ENCODE measurements at places on chromosomes 12 and 14.

DNA sequence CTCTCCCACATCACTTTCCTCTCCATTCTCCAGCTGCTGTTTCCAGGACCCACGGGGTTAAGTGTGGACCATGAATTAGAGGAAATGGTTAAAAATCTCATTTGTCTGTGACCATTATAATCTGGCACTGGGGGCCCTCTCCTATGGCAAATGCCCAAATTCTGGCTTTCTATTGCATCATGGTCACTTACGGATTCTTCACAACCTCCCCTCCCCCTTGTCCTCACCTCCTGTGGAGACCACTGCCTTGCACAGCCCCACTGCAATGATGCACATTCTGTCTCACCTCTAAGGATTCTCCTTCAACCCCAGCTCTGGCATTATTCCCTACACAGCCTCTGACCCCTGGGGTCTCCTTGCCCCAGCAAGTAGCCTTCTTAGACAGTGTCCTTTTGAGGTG is 18.9 kb downstream of the BCAT1 start:
- no peak for DNase-seq

- DNase-seq: no peak
Observed at GRCh38 chr14:26332966-26333365, 264.9 kb downstream of the NOVA1 start.

DNA sequence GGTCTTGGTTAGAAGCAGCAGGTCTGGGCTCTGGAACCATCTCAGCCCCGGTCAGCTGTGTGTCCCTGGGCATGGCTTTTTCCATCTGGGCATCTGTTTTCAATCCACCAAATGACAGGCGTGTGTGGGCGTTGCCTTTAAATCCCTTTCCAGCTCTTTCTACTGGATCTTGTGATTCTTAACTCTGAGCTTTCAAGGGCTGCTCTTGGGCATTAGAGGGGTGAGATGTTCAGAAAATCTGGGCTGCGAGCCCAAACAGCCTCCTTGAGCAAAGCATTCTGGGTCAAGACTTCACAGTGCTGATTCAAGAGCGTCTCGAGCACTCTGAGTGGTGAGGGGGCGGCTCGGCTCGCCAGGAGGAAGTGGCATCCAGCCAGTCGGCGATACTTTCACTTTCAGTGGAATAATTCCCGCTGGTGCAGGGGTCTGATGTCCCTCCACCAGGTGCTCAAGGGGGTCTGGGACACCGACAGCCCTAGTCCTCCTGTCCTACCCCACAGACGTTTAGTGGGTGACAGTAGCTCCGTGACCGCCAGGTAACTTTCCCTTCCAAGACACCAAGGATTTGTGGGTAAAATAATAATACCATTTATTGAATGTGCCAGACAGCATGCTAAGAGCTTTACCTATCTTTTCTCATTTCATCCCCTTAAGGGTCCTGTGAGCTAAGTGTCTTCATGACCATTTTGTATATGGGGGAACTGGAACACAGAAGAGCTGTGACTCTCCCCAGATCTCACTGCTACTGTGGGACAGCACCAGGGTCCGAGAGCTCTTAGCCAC is 114.0 kb downstream of the PLXNC1 start:
- DNase-seq: peak; percentile 81

DNA sequence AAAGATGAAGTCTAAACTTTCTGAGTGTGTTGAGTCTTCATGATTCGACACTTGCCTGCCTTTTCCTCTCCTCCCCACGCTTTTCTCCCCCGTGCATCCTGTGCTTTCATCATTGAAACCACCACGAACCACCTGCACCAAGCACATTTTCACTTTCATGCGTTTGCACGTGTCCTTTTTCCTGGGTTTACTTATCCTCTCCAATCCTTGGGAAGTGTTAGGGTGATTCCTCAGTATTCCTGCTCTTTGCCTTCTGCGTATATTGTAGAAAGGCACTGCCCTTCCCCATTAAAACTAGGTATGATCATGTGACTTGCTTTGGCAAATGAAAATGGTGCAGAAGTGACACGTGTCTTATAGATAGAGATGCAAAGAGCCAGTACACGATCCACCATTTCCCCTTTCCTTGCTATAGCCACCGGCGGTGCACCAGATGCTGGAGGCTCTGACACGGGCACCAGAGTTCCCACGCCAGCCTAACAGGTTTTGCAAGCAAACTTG is 106.6 kb downstream of the BRMS1L start:
- DNase-seq: no peak

- DNase-seq: no peak
Observed at GRCh38 chr14:96354246-96354645, 8.9 kb downstream of the ATG2B start.

GRCh38 chr12:41188058-41188840 is at the start of gene PDZRN4:
Gene PDZRN4 (plus strand): TSS chr12:41188320.
- DNase-seq: no peak

GRCh38 chr12:124633365-124634362 is 66.3 kb upstream of the NCOR2 start:
- DNase-seq: no peak

- DNase-seq: no peak
Observed at GRCh38 chr14:33035416-33036194, 96.9 kb downstream of the NPAS3 start.

- DNase-seq: no peak
Observed at GRCh38 chr12:1632702-1633101, 3.7 kb downstream of the WNT5B start.

DNA sequence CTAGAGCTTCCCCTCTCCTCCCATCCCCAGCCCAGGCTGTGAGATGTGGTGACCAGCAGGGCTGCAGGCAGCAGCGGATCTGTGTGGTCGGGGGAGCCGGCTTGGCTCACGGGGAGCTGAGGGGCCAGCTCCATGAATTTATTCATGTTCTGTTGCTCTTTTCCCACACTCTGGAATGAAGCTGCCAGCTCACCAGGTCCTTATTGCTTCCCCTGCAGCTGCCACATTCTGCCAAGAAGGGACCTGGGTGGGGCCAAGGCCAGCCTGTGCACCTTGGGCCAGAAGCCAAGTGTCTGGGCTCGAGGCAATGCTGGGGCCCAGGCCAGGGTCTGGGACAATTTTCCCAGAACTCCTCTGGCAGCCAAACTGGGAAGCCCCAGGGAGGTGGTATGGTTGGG is 2.5 kb upstream of the C1QL4 start:
- no peak for DNase-seq

DNA sequence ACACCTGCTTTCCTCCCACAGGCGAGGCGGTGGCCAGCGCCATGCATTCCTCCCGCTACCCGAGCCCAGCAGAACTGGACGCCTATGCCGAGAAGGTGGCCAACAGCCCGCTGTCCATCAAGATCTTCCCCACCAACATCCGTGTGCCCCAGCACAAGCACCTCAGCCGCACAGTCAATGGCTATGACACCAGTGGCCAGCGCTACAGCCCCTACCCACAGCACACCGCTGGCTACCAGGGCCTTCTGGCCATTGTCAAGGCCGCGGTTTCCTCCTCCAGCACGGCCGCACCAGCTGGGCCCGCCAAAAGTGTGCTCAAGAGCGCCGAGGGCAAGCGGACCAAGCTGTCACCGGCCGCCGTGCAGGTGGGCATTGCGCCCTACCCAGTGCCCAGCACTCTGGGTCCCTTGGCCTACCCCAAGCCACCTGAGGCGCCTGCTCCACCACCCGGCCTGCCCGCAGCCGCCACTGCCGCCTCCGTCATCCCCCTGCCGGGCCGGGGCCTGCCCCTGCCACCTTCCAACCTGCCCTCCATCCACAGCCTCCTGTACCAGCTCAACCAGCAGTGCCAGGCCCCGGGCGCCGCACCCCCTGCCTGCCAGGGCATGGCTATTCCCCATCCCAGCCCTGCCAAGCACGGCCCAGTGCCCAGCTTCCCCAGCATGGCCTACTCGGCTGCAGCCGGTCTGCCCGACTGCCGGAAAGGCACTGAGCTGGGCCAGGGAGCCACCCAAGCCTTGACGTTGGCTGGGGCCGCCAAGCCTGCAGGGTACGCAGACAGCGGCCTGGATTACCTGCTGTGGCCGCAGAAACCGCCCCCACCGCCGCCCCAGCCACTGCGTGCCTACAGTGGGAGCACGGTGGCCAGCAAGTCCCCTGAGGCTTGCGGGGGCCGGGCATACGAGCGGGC is 54.6 kb downstream of the FAM222A start:
- DNase-seq: no peak
